NCI-H82 (cell line): ENCODE measurements at places on chromosomes 3 and 15.

DNA sequence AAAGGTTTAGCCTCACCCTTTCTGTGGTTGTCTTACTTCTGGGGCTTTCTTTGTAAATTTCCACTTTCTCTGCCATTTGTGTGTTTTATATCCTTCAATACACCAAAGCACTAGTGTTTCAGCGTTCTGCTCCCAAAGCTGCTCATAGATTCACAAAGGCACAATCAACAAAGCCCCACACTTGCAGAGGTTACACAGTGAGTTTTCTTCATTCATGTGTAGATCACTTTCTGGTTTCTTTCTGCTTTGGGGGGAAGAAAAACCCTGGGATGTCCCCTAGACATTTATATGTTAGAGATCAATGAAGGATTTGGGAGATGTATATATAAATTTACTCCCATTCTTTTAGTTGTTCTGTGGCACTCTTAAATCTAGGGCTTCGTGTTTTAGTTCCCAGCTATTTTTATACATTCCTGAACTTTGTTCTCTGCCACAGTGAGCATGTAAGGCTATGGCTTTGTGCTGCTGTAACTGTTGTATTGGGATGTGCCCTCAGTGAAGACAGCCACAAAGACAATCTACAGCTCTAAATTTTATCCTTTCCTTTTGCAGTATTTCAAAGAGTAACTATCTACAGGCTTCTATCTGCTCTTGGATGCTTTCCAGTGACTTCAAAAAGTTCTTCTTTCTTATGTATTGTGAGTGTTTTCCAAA lies 636.5 kb downstream of the ZBBX start:
- DNase-seq, result no peak

DNA sequence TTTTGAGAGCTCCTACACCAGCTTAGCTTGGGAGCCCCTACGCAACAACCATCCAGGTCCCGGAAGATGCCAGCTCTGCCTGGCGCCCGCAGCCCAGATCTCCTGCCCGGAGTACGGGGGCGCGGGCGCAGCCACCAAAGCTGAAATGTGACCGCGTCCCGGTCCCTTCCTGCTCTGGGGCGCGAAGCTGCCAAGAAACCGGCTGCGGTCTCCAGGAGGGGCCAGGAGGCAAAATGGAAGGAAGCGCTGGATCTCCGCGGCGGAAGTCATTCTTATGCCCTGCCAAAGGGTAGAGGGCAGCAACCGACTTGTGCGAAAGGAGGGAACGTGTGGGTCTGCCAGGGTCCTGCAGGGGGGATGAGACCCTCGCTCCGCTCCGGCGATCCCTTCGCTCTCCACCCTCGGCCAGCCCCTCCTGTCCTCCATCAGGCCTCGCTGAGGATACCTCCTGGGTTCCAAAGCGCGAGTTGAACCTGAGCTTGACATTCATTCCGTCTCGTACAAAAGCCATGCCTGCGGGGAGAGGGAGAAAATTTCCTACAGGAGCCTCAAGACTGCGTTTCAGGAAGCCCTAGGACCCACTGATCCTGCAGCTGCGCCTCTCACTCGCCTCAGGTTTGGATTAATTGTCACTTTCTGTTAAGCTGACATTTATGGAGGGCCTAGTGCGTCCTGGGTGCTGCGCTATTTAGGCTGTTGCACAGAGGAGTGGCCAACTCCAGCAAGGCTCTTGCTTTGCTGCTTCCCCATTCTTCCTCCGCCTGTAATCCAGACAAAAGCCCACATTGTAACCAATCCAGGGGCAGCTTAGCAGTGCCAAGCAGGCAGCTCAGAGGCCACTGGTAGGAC lies 98.3 kb upstream of the VGLL3 start:
- peak; percentile 62 for DNase-seq

- peak; percentile 12 for DNase-seq
Observed at GRCh38 chr3:178112134-178112533, 424.1 kb upstream of the KCNMB2 start.

DNA sequence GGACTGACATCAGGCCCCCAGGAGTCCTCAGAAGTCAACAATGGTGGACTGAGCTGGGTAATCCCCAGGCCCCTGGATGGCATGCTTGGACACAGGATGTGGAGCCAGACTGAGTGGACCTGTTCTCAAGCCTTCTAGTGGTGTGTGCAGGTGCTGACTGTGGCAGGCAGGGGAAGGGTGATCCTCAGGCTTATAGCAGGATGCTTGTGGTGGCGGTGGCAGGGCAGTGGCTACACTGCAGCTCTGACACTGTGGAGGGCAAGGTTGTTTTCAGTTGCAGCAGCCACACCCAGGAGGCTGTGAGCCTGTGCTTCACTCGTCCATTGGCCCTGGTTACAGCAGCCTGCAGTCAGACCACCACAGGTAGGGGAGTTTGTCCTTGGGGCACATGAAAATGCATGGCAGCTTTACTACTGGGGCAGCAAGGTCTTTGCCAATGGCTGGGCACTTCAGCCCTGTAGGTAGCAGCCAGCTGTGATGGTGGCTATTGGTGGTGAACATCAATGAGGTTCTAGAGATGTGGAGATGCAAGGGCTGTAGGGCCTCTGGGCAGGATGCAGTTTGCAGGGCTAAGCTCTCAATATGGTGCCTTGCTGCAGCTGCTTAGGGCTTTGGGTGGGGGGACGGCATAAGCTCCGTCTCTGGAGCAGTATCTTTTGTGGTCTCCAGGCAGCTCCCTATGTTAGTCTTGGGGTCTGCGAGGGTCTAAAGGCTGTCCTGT lies 17.5 kb upstream of the MYO5A start:
- peak; percentile 41 for DNase-seq

- DNase-seq, result no peak
Observed at GRCh38 chr3:37197810-37198371, 23.5 kb upstream of the LRRFIP2 start.

- no peak for DNase-seq
Observed at GRCh38 chr3:111802163-111802625, 56.9 kb upstream of the PHLDB2 start.

DNA sequence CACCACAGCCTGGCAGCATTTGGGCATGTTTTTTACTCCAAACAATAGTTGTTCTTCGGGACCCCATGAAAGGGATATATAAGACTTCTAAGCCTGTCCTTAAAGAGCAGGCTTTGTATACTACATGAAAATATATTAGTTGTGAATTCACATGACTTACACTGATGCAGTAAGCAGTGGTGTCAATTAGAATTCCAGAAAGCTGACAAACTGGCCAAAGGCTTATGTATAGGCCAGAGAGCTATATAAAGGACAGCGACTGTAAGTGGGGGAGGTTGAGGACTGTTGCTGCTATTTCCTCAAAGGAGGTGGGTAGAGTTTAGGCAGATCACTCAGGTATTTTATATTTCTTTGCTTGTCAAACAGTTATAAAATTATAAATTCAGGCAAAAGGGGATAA lies 24.8 kb downstream of the KPNA4 start:
- no peak for DNase-seq

DNA sequence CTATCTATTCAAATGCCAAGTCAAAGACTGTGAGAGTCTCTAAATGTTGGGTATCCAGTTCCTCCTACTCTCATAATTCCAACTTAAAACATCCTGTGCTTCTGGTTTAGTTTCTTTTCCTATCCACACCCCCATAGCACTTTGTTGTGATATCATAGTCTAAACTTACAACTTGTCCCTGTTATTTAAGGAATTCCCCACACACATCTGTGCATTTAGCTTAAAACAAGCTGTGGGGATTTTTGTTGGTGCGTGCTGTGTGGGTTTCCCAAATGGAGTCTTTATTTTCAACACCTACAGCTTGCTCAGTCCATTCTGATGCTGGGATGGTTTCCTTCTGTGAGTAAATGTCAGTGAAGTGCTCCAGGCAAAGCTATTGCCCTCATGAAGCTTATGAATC lies 167.3 kb downstream of the GMNC start:
- no peak for DNase-seq

DNA sequence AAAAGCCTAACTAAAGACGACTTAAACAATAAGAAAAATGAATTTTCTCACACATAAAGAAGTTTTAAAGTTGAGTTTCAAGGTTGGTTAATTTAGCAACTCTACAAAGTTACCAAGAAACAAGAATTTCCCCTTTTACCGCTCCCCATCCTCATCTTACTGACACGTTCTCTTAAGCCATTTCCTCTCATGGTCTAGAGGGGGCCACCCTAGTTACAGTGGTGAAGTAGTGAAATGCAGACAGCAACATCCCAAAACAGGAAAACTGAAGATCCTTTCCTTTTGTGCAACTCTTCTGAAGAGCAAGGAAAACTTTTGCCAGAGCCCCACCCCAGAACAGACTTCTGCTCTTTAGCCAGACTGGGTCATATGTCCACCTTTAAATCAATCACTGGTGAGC lies 17.3 kb upstream of the SOX14 start:
- no peak for DNase-seq

DNA sequence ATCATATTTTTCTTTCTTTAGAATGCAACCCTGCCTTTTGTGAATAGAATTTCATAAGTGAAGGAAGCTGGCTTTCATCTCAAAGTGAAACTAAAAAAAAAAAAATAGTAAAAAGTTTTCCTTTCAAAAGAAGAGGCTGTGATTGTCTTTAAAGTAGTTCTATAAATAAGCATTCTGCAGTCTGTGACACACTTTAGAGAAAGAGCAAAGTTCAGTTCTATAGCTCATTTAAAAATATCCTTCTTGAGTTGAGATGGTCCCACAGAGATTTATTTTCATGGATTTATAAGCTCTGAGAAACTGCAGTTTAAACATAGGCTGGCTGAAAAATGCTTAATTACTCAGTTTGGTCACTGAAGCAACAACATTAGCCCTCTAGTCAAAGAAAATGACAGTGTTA lies 36.1 kb upstream of the CNTN6 start:
- no peak for DNase-seq

GRCh38 chr15:74614744-74615507 lies 710 bp upstream of the CLK3 start:
- DNase-seq, result peak; percentile 88
